D341Med (cell line): ENCODE measurements at places on chromosomes 5 and 9.
A peak's percentile ranks its signal among the peaks of the same experiment; 100 is the strongest.

- no peak for DNase-seq
Observed at GRCh38 chr9:3497401-3497800, 28.4 kb downstream of the RFX3 start.

- peak; percentile 30 for DNase-seq
Observed at GRCh38 chr5:59587489-59588337, 305.8 kb downstream of the PDE4D start.

- no peak for DNase-seq
Observed at GRCh38 chr9:114770991-114771390, 34.8 kb downstream of the TNFSF15 start.

DNA sequence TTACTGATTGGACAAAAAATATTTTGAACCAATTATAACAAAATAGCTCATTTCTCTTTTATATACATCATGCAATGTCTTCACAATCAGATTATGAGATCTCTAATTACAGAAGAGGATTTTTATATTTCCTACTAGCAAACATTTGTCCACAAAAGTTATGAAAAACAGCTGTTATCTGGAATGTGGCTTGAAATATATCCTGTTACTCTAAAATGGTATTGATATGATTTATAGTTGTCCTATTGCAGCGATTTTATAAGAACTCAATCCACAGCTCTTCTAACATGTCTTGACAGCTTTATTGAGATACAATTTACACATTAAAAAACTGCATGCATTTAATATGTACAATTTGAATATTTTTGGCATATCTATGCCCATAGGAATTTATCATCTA, 779.9 kb upstream of the ACO1 start:
- no peak for DNase-seq

GRCh38 chr5:43313035-43313853, at the start of gene HMGCS1:
Gene HMGCS1, minus strand, starts transcription at chr5:43313412. Its CDS starts 14,447 bp downstream, at chr5:43298965.
- peak; percentile 96 for DNase-seq

DNA sequence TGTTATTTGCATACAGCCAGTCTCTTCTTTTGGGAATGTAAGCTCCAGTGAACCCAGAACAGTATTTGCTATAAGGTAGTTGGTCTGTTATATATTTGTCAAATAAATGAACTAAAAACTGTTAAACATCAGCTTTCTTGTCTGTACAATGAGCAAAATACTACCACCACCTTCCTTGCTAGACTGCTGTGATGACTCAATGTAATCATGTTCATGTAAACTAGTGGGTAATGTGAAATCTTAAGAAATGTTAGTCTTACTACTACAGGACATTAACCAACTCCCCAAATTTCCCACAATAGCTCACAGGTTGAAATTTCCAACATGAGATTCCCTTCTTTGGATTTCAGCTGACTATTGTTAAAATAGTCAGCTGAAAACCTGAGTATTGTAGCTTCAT, 176.1 kb downstream of the TRPM3 start:
- no peak for DNase-seq

DNA sequence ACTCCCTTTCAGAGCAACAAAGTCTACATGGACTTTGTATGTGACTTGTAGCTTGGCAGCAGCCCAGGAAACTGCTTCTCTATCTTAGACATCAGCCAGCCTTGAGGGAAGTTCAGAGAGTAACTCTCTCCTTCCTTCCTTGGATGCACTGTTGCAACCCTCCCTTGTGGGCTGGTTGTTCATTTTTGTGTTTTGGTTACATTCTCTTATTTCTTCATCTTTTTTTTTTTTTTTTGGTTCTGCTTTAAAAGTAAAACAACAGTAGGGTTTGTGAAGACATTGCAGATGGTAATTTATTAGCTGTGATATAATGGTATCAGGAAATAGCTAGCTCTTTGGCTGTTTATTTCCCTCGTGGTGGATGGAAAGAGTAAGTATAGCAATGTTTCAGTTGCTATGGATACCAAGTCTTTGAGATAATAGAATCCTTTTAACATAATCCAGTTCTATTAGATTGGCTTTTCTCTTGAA, 97.9 kb upstream of the MAMDC2 start:
- no peak for DNase-seq

- no peak for DNase-seq
Observed at GRCh38 chr9:8259028-8259427, 459.4 kb upstream of the DMAC1 start.

DNA sequence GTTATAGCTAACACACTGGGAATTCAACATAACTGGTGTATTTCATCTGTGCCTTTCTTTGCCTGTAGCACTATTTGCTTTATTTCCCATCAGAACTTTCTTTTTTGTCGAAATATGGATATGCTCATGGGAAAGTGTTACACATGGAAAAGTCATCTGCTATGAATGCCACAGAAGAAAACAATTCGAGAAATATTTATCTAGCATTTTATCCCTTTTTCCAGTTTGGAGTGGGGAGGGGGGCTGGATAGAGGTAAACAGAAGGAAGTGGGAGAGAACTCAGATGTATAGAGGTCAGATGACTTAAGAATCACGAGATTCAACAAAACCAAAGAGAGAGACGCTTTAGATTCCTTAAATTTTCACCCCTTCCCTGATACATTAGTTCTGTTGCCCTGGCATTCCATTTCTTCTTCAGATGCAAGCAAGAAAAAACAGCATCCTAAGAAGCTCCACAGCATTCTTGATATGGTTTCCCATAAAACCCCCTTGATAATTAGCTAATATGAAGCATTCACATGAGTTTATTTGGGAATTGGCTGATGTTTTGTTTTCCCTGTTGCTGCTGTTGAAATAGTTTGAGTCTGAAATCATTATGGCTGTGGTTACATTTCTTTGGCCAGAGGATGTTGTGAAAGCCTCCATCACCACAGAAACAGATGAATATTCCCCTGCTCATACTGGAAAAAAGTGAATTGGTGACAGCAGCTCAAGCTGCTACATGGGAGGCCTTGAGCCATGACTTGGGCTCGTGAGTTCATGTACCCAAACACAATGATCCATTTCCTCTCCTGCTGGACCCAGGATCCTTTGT, 335.8 kb upstream of the DAB2 start:
- no peak for DNase-seq
